Foreskin keratinocyte (primary cell): ENCODE measurements at places on chromosomes 3 and 15. TPM values are rescaled to one million over a fixed set of nuclear protein-coding genes. Genes with fewer than 3 reads are reported as not detected.

CPN2 gene
- not detected in 2 replicates for total RNA-seq

THRB gene
- total RNA-seq, result 3.1 and 3.9 TPM in 2 replicates

PLIN1 gene
- 0.14 and 0.17 TPM in 2 replicates for total RNA-seq

DNAJA4 gene
- total RNA-seq, result 8.8 and 10.6 TPM in 2 replicates

SAMD7 gene
- total RNA-seq, result not detected in 2 replicates

GOLGA8T gene
- 0.04 and 0.10 TPM in 2 replicates for total RNA-seq

C3orf70 gene
- total RNA-seq, result under 0.01 TPM in 1 of 2 replicates, not detected in the other

GASK1A gene
- total RNA-seq, result 0.99 and 1.3 TPM in 2 replicates

CCDC33 gene
- total RNA-seq, result not detected in 2 replicates

VPS13C gene
- total RNA-seq, result 14.3 and 17.8 TPM in 2 replicates

HIGD2B gene
- total RNA-seq, result 0.07 TPM in 1 of 2 replicates, not detected in the other

MYRIP gene
- total RNA-seq, result not detected in 2 replicates

HOMER2 gene
- total RNA-seq, result 12.8 and 14.8 TPM in 2 replicates

RETNLB gene
- total RNA-seq, result not detected in 2 replicates

CD276 gene
- total RNA-seq, result 107 and 126 TPM in 2 replicates

SCG3 gene
- total RNA-seq, result not detected in 2 replicates

WDR48 gene
- 18.3 and 20.0 TPM in 2 replicates for total RNA-seq

EIF4G1 gene
- 467 and 485 TPM in 2 replicates for total RNA-seq

FAM174B gene
- 0.46 and 0.71 TPM in 2 replicates for total RNA-seq

CLDN18 gene
- not detected in 2 replicates for total RNA-seq

GRAMD2A gene
- total RNA-seq, result 2.3 and 3.7 TPM in 2 replicates

BCL6 gene
- 7.1 and 7.7 TPM in 2 replicates for total RNA-seq

MYZAP gene
- total RNA-seq, result 2.9 and 3.5 TPM in 2 replicates

MME gene
- 2.6 and 4.7 TPM in 2 replicates for total RNA-seq

POU1F1 gene
- not detected in 2 replicates for total RNA-seq

FAM227B gene
- 2.5 and 3.0 TPM in 2 replicates for total RNA-seq

CATSPER2 gene
- 1.5 and 2.9 TPM in 2 replicates for total RNA-seq

PLA2G4D gene
- total RNA-seq, result 0.07 and 0.14 TPM in 2 replicates

FSD2 gene
- total RNA-seq, result not detected in 2 replicates

CHRD gene
- total RNA-seq, result not detected in 2 replicates

ATP13A5 gene
- not detected in 2 replicates for total RNA-seq

GCSAM gene
- 1.3 and 1.4 TPM in 2 replicates for total RNA-seq
